ENCODE measurements at places on chromosomes 1 and 21.

- DNase-seq: no peak
Observed at GRCh38 chr1:5911871-5912271, 80.4 kb downstream of the NPHP4 start.

GRCh38 chr1:197868751-197869489 is 33.5 kb upstream of the C1orf53 start:
- no peak for DNase-seq

DNA sequence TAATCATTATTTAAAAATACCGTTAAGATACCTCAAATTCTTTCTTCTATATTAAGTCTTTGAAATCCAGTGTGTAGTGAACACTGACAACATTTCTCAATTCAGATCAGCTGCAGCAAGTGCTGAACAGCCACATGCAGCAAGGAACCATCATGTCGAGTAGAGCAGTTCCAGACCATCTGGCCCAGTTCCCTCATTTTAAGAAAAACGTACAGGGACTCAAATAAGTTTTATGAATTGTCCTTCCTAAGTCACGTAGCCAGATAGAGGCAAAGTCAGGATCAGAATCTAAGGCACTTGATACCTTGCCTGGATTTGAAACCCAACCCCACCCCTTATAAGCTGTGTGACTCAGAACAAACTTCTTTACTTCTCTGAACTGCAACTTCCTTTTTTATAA is 132.4 kb downstream of the PROX1 start:
- DNase-seq: no peak

DNA sequence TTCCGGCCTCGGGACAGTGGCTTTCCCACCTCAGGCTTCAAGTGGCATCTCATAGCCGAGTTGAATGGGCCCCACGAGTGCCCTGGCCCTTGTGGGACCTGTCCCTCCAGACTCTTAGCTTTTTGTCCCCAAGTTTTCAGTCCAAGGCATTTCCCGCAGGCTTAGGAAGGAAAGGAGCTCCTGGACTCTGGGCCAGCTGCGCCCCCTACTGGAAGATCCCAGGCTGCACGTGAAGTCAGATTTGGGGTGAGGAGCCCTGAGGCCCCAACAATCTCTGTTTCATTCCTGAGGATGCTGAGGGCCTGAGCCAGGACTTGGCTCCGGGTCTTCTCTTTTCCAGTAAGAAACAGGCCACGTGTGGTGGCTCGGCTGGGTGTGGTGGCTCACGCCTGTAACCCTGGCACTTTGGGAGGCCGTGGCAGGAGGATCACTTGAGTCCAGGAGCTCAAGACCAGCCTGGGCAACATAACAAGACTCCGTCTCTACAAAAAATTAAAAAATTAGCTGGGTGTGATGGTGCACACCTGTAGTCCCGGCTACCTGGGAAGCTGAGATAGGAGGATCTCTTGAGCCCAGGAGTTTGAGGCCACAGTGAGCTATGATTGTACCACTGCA is 67.4 kb downstream of the ARHGEF10L start:
- DNase-seq: peak; percentile 89

GRCh38 chr1:174391716-174392115 is 56.0 kb upstream of the GPR52 start:
- no peak for DNase-seq

- DNase-seq: no peak
Observed at GRCh38 chr21:32055305-32055704, 182.5 kb downstream of the HUNK start.

DNA sequence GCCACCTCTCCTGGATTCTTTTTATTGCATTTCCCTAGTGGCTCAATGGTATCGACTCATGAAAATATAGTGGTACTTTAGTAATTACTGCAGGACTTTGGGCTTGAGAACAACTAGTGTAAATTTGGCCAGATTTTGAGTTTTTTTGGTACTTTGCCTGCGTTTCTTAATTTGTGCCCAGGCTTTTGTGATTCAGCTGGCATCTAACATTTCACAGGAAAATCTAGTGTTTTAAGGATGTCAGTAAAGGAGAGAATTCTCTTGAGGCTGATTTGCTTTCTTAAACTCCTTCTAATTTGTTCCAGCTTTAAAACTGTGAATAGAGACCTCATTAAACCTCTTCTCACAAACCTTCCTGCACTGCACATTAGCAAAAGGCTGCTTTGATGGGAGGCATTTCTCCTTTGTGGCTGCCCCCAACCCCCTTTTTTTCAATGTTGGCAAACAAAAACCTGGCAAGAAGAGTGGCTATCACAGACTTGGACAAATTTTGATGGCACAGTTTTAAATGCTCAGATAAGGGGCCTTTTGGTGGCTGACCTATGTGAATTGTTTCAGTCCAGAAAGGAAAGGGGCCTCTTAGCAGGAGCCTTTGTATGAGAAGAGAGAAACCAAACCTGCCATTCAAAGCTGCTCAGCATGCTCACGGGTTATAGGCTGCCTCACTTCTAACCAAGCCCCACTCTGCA is 113.4 kb upstream of the RAVER2 start:
- DNase-seq: no peak

DNA sequence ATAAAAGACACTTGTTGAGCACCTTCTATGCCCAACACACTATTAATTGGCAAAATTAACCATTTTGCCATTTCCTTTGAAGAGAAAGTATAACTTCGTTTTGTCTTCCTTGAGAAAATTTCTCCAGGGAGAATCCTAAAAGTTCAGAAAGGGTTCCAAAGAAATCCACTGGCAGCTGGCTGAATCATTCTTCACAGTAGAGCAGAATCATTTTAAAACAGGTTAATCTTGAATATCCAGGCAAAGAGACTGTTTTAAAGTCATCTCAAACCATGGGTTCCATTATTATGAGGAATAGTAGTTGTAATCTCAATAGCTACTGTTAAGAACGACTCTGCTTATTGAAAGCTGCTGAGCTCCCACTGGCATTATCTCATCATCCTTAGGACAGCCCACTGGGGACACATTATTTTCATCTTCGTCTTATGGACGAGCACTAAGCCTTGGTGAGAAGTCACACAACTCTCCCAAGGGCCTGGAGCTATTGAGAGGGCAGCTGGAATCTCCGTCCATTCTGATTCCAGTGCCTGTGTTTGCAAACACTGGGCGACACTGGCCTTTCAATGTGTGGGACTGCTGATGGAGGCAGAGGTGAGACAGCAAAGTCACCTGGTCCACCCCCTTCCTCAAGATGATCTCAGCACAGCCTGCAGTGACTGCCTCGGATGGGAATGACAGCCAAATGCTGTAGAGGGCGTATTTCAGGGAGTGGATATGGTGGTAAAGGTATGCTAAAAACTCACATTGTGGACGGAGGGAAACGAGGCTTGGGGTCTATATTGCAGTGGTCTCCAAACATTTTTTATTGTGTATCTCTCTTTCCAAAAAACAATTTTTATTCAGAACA is 15.3 kb upstream of the PGBD5 start:
- no peak for DNase-seq
